IMR-90 (cell line): ENCODE measurements at places on chromosomes 12 and 14.
A peak's percentile ranks its signal among the peaks of the same experiment; 100 is the strongest.

DNA sequence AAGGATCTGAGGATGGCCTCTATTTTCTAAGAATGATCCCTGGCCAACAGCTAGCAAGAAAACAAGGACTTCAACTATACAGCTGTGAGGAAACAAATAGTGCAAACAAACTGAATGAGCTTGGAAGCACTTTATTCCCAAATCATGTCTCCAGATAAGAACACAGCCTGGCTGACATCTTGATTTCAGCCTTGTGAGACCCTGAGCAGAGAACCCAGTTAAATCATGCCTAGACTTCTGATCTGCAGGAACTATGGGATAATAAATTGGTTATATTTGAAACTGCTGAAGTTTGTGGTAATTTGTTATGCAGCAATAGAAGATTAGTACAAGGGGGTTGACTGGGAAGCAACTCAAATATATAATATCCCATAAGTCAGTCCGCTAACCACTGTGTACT is 183.9 kb upstream of the BMP4 start:
- DNase-seq, result no peak

DNA sequence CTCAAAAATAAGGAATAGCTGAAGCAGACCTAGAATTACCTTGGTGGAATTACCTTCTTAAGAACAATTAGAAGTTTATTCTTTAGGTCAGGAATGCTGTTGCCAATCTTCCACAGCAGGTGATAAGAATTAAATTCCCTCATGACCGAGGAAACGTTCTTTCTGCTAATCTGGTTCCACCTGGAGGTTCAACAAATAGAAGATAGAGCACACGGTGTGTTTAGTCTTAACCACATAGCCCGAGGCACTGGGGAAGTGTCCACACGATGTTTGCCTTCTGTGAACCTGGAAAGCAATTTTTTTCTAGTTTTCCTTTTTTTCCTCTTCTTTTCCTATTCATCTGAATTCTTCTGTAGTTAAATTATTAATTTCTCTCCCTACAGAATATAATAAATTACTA is 906.9 kb downstream of the NRXN3 start:
- no peak for DNase-seq

- no peak for DNase-seq
Observed at GRCh38 chr14:73773441-73774240, 59.5 kb upstream of the PNMA1 start.

- DNase-seq, result no peak
Observed at GRCh38 chr14:76537906-76538647, 162.1 kb downstream of the ESRRB start.

- DNase-seq, result peak; percentile 52
Observed at GRCh38 chr12:53652366-53652765, 23.5 kb downstream of the ATP5MC2 start.

DNA sequence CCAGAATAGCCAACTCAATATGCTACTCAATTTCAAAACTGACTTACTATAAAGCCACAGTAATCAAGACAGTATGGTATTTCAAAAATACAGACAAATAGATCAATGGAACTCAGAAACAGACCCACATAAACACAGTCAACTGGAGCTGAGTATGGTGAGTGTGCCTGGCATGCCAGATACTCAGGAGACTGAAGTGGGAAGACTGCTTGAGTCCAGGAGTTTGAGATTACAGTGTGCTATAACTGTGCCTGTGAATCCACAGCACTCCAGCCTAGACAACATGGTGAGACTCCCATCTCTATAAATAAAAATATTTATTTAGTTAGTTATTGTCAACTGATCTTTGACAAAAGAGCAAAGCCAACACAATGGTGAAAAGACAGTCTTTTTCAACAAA is 81.8 kb downstream of the NUMB start:
- DNase-seq, result no peak

DNA sequence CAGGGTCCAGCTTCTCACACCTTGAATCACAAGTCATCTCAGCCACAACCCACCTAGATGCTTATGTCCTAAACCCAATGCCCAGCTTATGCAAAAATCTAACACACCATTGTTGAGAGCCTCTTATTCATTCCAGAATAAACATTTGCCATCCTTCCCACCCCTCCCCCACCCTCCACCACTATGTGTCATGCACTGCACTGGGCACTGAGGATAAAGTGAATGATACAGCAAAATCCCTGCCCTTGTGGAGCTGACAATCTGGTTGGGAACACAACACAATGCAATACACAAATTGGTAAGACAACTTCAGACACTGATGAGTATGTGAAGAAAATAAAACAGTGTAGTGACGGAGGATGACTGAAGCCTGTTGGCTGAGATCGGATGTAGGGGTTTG is 1.4 kb upstream of the GLTP start:
- DNase-seq, result no peak

DNA sequence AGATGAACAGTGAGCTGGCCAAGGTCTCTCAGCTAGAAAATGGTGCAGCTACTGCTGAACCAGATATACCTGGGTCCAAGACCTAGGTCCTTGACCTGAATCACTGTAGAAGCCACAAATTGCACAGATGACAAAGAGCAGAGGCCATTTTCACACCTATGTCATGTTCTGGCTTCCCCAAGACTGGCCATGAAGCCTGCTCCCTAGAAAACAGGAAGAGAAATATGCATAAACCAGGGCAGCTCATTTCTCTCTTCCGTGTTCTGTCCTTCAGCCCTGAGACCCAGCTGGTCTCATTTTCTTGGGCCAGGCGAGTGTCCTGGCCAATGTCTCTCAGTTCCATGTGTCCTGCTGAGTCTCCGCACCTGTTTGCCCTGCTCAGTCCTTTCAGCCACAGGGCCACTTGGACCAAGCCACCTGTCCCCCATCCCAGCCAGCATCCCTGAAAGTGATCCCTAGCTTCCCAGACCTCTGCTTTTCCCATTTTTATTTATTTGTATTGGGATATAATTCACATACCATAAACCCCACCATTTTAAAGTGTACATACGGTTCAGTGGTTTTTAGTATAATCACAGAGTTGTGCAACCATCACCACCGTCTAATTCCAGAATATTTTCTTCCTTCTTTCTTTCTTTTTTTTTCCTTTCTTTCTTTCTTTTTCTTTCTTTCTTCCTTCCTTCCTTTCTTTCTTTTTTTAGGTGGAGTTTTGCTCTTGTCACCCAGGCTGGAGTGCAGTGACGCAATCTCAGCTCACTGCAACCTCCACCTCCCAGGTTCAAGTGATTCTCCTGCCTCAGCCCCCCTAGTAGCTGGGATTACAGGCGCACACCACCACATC is 27.0 kb downstream of the P2RX7 start:
- DNase-seq, result no peak

GRCh38 chr14:74135426-74135825 is 50.7 kb downstream of the LIN52 start:
- peak; percentile 60 for DNase-seq

DNA sequence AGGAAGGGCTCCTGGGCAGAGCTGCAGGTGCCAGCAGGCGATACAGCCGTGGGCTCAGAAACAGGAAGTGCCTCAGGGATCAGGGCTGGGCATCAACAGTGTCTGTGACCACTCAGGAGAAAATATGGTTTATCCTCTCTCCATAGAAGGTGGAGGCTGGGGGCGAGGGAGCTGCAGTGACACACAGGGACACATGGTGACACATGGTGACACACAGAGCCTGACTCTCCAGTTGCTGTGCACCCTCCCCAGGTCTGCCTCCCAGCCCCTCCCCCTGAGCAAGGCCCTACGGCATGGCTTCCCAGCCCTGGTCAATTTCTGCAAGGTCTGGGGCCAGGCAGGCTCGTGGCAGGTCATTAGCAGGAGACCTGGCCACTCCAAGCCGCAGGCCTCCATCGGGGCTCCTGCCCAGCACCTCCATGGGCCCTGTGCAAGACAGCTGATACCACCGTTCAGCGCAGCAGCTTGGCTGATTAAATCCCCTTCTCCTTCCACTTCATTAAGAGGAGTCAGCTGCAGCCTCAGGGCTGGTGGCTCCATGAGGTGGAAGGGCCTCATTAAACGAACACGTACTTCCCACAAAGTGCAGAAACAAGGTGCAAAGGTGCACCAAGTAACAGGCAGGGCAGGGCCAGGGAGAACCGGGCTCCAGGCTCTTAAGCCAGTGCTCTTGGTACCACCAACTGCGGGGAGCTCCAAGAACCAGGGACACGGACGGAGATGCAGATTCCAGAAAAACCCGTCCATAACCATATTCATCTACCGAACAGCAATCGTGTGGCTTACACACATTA is 60.7 kb downstream of the CCNK start:
- no peak for DNase-seq

DNA sequence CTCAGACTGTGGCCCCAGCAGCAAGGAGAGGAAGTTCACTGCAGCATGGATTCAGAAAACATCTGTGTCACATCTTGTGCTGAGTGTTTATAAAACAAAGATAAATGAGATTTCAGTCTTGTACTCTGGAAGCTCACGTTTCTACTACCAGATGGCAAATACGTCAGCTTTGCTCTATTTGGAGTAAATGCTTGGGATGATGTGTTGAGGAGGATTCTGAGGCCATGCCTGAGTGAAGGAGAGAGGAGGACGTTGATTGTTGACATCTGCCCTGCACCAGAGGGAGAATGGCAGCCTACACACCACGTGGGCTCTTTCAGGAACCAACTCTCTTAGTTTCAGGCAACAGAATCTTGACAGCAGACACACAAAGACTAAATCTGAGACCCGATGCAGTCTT is 188.9 kb downstream of the TMEM132C start:
- no peak for DNase-seq

- no peak for DNase-seq
Observed at GRCh38 chr12:121223292-121224285, 13.7 kb downstream of the P2RX4 start.

- DNase-seq, result no peak
Observed at GRCh38 chr14:59450716-59451115, 14.5 kb downstream of the GPR135 start.

- no peak for DNase-seq
Observed at GRCh38 chr14:77241955-77242354, 29.1 kb downstream of the NGB start.

- DNase-seq, result peak; percentile 55
Observed at GRCh38 chr12:46677749-46678148, 148.0 kb downstream of the SLC38A4 start.

DNA sequence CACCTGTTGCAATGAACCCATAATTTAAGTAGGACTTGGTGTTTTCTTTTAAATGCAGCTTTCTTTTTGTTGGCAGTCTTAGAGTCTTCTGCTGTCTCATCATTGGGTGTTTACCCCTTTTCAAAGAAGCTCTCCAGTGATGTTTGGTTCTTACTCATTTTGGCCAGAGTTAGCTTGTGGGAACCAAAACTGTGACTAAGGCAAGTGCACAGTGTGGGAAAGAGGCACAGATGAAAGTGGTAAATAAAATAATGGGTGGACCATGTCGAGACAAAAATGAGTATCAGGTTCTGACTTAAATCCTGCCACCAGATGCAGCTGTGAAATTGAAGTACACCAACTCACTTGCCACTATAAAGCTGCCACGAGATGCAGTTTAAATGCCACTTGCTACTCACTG is 615.4 kb upstream of the MIS18BP1 start:
- no peak for DNase-seq

GRCh38 chr12:54053751-54054741 is at the start of gene HOXC4:
HOXC4 (plus strand) TSS chr12:54053835; CDS start chr12:54053923, 88 bp downstream.
- DNase-seq, result peak; percentile 1

DNA sequence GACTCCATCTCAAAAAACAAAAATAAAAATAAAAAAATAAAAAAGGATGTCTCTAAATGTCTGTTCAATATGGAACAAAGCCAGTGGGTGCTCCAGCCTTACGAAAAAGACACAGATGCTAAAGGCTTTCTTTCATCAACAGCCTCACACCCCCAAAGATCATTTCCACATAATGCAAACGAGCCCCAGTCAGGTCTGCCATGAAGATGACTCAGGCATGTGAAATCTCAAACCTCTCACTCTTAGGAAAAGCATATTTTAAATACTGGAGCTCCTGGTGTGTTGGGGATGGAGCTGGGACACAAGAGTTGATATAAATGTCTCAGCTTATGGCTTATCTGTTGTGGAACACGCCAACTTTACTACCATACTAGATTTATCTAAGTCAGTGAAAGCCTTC is 49.9 kb upstream of the PLXNC1 start:
- peak; percentile 71 for DNase-seq

DNA sequence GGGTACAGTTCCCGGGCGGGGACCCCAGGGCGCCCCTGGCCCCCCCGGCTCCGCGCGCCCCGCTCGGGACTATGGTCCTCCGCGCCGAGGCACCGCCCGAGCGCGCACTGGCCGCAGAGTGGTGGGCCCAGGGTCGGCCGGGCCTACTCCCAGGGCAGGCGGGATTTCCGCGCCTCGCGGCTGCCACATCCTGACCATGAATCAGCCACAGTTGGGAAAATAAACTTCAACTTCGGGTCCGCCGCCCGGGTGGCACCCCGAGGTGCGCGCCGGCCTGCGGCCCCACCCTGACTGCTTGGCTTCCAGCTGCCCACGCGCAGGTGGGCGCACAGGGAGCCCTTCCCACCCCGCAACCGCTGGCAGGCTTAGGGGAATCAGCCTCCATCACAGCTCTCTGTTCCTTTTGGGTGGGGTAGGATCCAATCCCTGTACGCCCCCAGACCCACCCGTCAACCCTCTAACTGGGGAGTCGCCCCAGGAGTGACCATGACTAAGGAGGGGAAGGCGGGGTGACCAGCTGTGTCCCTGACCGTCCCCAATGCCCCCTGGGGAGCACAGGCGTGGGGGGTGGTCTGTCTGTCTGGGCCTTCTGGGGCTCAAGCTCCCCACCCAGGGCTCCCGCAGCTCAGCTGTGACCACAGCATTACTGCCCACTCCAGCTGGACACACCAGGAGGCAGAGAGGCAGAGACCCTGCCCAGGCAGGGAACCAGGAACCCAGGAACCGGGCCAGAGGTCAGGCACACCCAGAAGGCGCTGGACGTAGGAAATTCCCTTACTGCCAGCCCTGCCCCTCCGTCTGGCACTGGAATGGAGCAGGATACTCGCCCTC is 678 bp downstream of the INF2 start:
- no peak for DNase-seq

GRCh38 chr12:127509066-127509778 is 757.7 kb upstream of the TMEM132C start:
- DNase-seq, result peak; percentile 89

DNA sequence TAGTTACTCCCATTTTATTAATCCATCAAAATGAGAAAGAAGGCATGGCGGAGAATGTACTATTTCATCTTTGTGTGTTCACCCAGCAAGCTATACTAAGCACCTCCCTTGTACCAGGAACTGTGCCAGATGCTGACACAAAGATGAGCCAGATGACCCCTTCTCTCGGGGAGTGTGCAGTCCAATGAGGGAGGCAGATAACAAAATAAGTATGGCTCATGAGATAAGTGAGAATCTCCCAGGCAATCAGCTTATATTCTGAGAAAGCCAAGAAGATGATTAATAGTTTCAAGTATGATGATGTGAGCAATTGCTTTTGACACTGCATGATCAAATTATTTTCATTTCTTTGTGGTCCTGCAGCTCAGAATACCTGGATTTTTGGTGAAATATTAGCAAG is 1.3 kb upstream of the TMEM233 start:
- no peak for DNase-seq

- no peak for DNase-seq
Observed at GRCh38 chr14:24139272-24139934, 2.0 kb downstream of the EMC9 start.

DNA sequence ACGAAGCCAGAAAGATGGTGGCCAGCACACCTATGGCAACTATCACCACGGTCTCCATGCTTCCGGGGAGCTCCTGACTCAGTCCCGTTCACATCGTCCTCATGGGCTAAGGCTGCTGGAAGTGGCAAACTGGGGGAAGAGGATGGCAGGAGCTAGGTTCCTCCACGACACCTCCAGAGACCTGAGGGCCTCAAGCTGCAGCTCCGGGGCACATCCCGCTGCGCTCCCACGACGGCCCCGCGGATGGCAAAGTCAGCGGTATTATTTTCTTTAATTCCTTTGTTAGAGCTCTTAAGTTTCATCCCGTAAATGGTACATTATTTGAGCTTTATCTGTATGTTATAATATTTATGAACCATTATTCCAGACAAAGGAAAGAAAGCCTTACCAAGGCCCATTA is 190.5 kb downstream of the DACT1 start:
- DNase-seq, result no peak
